ENCODE measurements at places on chromosomes 6 and 20.
A peak's percentile ranks its signal among the peaks of the same experiment; 100 is the strongest.

DNA sequence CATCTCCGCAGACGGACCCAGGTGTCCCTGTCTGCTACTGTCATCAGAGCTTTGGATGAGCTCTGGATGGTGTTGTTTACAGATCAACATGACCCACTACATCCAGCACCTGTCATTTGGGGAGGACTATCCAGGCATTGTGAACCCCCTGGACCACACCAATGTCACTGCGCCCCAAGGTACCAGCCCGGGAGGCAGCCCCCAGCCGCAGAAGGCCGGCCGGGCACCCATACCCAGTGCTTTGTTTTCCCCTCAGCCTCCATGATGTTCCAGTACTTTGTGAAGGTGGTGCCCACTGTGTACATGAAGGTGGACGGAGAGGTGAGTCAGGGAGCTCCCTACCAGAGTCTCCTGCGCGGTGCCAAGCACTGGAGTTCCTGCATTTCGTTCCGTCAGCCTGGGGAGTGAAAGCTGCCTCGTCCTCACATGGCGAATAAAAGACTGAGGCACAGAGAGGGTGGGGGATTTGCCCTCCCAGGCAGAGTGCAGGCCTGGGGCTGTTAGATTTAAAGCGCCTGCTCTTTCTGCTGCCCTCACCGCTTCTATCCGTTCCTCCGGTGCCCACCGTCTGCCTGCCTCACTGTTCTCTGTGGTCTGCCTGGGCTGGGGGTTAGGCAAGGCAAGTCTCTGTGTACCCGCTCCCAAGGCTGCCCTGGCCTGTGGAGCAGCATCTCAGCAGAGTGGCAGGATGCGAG lies 14.2 kb downstream of the ERGIC3 start:
- DNase-seq: no peak

- DNase-seq: no peak
Measured at GRCh38 chr6:112931832-112932231, 584.7 kb downstream of the RFPL4B start.

- peak; percentile 96 for DNase-seq
Measured at GRCh38 chr20:43583982-43584432, 6.7 kb upstream of the IFT52 start.

- no peak for DNase-seq
Measured at GRCh38 chr6:167230288-167230687, 60.8 kb upstream of the UNC93A start.

- peak; percentile 15 for DNase-seq
Measured at GRCh38 chr6:34459899-34460593, 5.8 kb upstream of the PACSIN1 start.

DNA sequence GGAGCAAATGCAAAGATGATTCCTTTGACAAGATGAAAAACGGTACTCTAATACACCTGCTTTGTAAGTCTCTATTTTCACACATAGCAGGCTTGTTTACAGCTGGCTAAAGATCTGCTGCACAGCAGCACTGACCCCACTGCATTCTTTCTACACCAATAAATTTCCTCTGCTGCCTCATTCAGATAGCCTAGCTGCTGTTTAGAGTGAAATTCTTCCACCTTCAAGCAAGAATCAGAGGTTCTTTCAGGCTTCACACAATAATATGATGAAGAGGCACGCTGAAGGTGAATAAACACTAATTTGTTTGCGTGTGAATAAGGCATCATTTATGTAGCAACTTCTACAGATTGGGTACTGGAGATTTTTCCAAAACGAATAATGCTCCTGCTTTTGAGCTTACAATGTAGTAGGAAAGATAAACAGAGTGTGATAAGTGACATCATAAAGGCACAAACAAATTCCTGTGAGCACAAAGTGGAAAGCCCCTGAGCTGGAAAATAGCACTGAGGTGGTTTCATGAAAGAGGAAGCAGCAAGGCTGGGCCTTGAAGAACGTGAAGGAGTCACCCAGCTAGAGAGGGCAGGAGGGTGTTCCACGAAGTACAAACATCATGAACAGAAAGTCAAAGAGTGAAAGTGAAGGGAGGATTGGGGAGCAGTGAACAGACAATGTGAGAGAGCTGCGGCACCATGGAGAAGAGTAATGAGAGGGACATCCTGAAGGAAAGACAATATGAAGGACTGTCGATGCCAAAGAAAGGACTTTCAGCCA lies 543.4 kb downstream of the CD83 start:
- DNase-seq: no peak

GRCh38 chr6:169099411-169100202 lies 154.0 kb downstream of the THBS2 start:
- DNase-seq: no peak

DNA sequence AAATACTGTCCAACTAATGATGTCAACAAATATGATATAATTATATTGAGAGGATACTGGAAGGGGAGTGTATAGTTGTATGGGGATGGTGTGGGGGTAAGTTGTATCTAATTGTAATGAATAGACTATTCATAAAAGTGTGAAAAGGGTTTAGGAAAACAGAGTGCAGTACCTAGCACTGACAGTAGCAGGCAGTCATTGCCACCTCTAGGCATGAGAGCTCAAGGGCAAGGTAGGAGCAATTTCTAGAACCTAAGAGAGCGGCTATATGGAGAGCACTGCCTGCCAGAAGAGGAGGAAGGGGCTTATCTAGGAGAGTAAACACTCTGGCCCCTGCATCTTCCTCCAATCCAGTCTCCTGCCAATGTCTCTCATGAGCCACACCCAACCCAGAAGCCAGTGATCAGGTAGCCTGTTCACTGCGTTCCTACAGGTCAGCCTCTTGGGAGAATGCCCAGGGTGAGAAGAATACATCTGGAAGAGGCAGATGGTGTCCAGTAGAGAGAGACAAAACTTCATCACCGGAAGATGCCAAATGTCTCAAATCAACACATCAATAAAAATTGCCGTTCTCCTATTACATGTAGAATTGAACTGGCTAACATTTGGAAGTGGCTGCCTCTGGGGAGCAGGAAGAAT lies 200.0 kb downstream of the LY86 start:
- no peak for DNase-seq

GRCh38 chr6:11198663-11199603 lies 33.5 kb downstream of the NEDD9 start:
- DNase-seq: no peak

DNA sequence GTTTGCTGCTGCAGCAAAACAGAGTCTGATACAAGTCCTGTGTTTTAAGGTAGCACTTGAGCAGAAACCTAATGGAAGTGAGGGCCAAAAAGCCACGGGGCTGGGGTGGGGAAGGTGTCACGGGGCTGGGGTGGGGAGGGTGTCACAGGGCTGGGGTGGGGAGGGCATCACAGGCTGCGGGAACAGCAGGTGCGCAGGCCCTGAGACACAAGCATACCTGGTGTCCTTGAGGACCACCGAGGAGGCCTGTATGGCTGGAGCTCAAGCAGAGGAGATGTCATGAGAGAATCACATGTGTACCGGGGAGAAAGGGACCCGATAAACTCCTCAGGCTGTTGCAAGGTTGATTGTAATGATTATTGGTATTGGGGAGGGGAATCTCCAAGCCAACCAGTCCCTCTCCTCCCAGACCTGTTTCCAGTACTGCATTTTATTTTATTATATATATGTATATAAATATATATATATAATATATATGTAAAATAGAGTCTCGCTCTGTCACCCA lies 13.6 kb upstream of the SPO11 start:
- DNase-seq: no peak

GRCh38 chr6:11231564-11232192 lies 790 bp downstream of the NEDD9 start:
- no peak for DNase-seq

- DNase-seq: peak; percentile 32
Measured at GRCh38 chr6:37369321-37370201, 15.8 kb downstream of the RNF8 start.

DNA sequence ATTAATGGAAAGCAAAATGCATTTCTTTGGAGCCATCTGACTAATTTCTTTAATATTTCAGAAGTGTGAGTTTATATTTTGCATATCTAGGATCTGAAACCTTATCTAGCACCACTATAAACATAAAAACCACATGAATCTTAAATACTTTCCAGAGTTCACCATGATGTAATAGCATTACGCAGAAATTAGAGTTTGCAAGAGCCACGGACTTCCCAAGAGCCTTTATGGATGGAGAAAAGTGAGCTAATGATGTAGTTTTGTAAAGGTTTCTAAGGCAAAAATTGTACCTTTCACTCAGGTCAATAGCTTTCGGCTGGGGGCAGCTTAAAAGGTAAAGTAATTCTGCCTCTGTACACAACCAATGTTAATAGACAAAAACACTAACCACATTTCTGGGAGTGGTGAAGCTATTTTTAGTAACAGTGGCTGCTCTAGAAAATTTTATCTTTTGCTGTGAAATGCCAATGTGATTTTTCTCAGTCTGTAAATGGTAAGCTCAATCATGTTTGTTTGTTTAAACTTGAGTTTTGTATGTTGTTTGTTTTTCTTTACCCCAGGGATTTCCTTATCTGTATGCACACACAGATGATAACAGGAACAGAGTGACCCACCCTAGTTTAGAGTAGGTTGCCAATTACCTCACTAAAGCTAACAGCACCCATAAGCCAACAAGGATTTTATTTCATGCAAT lies 80.5 kb downstream of the FILIP1 start:
- peak; percentile 70 for DNase-seq

GRCh38 chr20:7760247-7761031 lies 179.8 kb downstream of the HAO1 start:
- no peak for DNase-seq

GRCh38 chr6:34120953-34121675 lies 24.8 kb downstream of the GRM4 start:
- no peak for DNase-seq

- no peak for DNase-seq
Measured at GRCh38 chr6:13836170-13836569, 21.8 kb upstream of the MCUR1 start.

DNA sequence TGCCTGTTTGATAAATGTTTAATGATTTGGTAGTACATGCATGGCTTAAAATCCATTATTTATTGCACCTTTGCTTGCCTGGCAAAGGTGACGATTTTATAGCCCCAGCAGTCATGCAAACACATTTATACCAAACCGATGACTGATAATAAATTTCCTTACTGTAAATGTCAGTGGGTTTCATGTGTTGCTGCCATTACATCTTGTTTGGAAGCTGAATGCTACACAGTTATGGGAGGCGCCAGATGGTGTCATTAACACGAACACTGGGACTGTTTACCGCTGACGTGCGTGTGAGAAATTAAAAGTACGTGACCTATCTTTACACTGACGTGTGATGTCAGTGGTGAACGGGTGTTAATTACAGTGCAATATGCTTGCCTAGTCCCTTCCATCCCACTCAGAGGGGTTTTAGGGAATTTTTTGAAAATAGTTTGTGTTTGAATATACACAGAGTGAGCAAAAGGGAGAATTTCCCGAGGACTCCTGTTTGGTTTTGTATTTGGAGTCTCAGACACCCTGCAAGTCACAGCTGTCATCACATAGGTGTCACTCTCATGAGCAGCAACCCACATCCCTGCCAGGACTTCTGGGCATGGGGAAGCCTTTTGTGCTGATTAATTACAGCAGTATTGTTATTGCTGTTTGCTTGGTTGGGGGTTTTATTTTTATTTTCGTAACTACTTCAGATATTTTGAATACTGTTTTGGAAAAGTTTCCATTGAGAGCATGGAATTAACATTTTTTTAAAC lies 151.8 kb upstream of the INSM1 start:
- no peak for DNase-seq

GRCh38 chr20:45685896-45686295 lies 15.9 kb upstream of the WFDC11 start:
- no peak for DNase-seq

GRCh38 chr6:166626177-166627032 lies 646 bp downstream of the RPS6KA2 start:
- DNase-seq: no peak

DNA sequence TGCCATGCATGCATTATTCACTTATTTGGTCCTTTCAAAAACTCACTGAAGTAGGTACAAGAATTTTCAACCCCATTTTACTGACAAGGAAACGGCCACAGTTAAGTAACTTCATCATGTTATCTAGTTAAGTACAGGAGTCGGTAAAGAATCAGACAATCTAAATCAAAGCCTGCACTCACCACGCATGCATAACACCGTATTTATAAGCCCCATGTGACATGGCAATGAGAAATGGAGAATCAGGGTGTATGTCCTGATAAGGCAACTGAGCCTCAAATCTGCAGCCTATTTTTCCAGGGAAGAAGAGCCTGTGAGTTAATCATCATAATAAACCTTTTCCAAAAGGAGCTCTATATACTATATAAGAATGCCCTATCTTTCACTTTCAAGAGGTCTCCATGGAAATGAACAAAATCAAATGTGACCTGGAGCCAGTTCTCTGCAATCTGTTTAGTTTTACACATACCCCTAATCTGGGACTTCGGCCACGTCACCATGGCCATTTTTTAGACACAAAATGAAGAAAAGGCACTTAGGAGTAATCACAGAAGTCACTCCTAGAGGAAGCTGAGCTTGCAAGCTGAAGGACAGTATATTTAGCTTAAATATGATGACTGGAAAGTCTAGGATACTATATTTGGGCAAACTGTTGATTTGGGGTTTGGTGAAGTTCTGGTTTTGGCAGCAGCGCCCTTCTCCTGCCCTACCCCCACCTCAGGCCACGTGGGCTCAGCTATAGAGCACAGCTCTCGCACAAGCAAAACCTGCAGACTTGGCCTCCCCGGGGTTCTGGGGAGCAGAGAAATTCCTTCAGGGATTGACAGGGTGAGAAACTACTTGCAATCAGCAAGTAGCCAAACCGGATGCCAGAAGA lies 19.2 kb downstream of the TRAM2 start:
- DNase-seq: no peak

GRCh38 chr20:51008718-51009117 lies 14.2 kb downstream of the KCNG1 start:
- DNase-seq: no peak

DNA sequence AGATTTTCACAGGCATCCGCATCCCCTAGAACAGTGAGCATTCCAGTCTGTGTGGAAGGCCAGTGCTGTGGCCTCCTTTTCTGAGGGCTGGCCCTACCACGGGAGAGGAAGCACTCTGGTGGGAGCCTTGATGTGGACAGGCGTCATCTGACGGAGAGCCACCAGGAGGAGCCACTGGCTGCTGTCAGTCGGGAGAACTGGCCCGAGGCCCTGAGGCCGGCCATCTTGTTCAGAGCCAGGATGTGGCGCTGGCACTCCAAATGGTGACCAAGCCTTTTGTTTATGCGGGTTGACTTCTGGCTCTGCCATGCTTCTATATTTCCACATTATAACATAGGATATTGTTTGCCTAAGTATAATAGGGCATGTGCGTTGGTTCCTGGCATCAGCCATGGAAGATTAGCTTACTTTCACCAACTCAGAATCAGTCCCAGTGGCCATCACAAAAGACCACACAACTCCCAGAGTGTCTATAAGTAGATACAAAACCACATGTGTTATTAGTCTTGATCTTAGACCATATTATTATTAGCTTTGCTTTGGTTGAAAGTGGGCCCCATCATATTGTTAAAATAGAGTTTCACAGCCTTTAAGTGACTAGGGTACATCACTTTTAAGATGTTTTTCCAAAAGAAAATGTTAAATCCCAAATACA lies 273.9 kb upstream of the TAB2 start:
- DNase-seq: no peak

DNA sequence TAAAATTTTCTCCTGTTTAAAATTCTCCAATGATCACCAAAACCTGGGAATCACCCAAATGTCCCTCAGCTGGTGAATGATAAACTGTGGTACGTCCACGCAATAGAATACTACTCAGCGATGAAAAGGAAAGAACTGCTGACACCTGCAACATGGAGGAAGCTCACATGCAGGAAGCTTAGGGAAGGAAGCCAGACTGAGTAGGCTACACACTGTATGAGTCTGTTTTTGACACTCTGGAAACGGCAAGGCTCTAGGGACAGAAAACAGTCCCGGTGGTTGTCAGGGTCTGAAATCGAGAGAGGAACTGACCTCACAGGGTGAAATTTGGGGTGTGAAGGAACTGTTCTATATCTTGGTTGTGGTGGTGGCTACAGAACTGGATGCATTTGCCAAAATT lies 25.2 kb upstream of the TLDC2 start:
- no peak for DNase-seq
